ENCODE measurements at places on chromosomes 7 and 10.
A peak's percentile ranks its signal among the peaks of the same experiment; 100 is the strongest.

DNA sequence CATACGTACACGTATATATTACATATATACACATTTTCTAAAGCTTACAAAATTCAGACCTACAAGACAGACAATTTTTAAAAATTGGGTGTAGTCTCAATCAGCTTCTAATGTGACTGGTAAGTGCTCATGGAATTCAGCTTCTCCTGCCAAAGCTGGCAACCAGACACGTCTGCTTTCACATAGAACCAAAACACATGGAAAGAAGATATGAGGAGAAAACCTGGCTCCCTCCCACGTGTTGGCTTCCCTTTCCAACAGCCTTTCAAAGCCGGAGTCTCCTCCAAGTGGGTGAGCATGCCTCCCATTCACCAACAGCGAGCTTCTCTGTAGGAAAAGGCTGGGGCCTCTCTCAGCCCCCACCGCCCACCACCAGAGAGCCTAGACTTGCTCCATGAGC lies 33.4 kb downstream of the CDCA7L start:
- no peak for DNase-seq

GRCh38 chr7:7228967-7229366 lies 46.6 kb downstream of the C1GALT1 start:
- peak; percentile 59 for DNase-seq

DNA sequence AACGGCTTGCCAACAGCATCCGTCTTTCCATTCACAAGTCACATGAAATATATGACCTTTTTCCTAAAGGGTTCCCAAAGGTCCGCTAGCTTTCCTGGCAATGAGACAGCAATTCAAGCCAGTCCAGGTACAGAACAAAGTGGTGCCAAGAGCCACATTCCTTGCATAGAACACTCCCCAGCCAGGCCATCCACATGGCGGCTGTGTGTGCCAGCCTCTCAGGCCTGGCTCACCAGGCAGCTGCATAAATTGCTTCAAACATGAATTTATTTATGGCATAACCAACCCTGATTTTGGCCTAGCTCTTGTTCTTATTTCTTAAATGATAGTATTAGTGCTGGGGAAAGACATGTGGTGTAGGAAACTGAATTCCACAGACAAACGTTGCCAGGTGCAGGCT lies 63.7 kb upstream of the CREB5 start:
- DNase-seq: no peak

- DNase-seq: no peak
Measured at GRCh38 chr7:154568346-154568745, 434.6 kb downstream of the PAXIP1 start.

GRCh38 chr10:5818894-5819293 lies 5.7 kb upstream of the GDI2 start:
- no peak for DNase-seq

DNA sequence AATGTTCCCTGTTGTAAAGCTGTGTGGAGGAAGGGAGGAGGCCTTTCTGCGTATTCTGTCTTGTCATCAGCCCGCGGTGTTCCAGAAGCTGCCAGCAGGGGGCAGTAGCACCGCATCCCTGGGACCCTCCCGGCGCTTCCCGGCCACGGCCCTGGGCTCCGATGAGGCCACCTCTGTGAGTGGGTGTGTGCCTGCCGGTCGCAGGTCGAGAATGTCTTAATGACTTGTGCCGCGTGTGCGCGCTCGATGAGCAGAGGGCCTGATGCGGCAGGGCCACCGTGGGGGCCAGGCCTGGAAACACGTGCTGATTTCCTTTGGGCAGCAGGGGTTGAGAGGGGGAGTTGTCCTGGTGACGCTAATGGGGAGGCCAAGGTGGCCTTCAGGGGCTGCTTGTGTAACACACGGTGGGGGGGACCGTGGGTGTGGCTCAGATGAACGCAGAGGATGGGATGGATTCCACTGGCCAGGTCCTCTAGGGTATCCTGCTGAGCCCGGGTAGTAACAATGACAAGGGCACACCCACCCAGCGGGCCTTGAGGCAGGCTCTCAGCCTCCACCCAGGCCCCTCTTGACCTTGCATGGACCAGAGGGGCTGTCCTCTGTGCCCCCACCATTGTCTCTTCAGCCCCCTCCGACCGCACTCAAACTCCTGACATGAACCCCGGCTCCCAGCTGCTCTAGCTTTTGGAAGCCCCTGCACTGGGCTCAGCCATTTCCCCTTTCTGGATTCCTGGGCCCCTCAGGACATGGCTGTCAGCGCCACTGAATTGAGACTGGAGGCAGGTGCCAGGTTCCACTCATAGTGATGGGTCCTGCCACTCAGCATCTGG lies 135.9 kb upstream of the PODXL start:
- peak; percentile 3 for DNase-seq

DNA sequence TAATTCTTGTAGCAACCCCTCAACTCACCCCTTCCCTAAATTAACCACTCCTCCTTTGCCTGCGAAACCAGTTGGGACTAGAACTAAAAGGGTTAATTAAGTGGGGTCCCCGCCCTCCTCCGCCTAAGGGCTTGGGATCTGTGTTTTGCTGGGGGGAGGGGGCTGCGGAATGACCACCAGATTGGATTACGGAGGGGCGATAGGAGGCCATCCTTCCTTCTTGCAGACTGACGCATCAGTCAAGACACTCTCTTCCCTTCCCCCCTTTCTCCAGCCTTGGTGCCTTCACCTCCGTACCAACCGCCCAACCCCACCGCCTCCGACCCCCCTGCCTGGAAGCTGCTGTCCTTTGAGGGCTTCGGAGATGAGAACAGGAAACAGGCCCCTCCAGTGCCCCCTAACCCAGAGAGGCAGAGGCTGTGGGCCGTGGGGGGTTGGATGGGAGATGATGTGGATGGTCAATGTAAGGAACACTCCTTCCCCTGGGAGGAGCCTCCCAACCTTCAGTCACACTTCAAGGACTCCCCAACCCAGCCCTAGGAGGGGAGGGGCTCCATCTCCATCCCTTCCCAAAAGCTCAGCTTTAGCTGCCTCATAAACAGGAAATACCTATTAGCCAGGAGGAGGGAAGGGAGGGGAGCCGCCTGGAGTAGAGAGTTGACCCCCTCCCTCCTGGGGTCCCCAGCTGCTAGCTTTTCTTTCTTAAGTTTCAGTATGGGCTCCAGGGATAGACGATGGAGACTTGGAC lies 997 bp upstream of the LDB1 start:
- peak; percentile 75 for DNase-seq

- no peak for DNase-seq
Measured at GRCh38 chr7:2301511-2301863, 12.8 kb downstream of the SNX8 start.

DNA sequence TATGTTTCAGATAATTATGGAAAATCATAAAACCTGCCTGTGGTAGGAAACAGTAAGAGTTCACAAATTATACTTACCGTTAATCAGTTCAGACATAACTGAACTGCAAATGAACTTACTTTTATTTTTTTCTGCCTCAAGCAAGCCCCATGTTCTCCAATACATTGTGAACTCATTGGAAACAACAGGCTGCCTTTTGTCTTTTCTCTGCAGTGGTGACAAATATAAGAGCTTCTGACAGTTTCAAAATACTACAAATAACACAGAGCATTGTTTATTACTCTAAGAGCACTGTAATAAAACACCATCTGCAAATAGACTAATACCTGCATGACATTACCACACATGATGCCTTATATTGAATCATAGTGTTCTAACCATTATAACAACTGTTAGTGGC lies 94.0 kb upstream of the CDCA7L start:
- no peak for DNase-seq

- no peak for DNase-seq
Measured at GRCh38 chr10:7475939-7476338, 65.1 kb upstream of the SFMBT2 start.

DNA sequence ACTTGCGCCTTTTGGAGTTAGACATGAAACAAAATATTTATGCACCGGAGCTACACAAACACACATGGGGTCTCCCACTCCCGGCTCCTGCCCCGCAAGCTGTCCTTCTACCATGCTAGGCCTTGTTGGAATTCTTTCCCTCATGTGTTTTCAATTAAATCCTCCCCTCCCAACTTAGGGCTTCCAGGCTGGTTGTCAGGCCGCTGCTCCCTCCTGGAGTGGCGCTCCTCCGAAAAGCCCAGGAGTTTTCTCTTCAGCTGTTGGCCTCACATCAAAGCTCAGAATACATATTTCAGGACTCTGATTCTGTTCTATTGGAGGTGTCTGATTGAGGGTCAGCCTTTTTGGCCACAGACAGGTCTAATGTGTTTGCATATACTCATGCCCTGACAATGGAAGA lies 113.3 kb downstream of the FANK1 start:
- no peak for DNase-seq
